ENCODE measurements at places on chromosomes 13 and 19.

DNA sequence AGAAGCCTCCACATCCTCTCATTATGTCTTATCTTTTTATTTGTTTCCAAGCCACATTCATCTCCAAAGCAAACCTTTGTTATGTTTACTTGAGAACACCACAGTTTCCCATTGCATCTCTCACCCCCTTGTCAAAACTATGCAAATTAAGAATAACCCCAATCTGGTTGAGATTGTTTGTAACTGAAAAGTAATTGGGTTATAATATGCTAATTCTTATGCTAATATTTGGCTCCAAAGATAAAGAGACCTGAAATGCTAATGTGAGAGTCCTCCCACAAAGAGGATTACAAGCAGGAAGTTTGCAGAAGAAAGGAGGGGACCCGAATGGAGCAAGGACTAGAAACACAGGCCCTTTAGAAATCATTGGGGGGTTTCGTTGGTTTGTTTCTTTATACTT, 92.9 kb upstream of the UBL3 start:
- DNase-seq: no peak

DNA sequence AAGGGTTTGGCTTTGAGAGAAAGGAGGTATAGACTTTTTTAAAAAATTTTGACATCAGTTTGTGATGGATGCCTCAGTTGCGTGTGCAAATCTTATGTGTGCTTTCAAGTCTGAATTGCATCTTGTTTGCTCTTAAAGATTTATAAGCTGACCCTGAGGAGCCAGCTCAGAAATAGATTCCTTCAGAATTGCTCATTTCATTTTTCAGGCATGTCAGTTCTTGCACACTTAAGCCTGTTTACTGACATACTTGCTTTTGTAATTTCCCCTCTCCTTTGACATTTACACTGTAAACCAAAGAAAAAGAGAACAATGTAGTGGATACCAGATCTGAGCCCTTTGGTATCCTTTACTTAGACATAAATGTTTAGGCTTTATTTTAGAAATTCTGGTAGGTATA, 87.6 kb downstream of the RNF17 start:
- DNase-seq: no peak

- no peak for DNase-seq
Measured at GRCh38 chr13:73549717-73550116, 490.9 kb downstream of the KLF5 start.

- no peak for DNase-seq
Measured at GRCh38 chr13:76229281-76229680, 593.2 kb downstream of the LMO7 start.

- no peak for DNase-seq
Measured at GRCh38 chr13:85665286-85665685, 133.9 kb downstream of the SLITRK6 start.

GRCh38 chr13:46717275-46717674, 79.7 kb downstream of the ESD start:
- DNase-seq: no peak

GRCh38 chr19:8835446-8835845, 3.3 kb downstream of the MBD3L1 start:
- DNase-seq: no peak

- no peak for DNase-seq
Measured at GRCh38 chr13:109933476-109933875, 147.1 kb upstream of the IRS2 start.

DNA sequence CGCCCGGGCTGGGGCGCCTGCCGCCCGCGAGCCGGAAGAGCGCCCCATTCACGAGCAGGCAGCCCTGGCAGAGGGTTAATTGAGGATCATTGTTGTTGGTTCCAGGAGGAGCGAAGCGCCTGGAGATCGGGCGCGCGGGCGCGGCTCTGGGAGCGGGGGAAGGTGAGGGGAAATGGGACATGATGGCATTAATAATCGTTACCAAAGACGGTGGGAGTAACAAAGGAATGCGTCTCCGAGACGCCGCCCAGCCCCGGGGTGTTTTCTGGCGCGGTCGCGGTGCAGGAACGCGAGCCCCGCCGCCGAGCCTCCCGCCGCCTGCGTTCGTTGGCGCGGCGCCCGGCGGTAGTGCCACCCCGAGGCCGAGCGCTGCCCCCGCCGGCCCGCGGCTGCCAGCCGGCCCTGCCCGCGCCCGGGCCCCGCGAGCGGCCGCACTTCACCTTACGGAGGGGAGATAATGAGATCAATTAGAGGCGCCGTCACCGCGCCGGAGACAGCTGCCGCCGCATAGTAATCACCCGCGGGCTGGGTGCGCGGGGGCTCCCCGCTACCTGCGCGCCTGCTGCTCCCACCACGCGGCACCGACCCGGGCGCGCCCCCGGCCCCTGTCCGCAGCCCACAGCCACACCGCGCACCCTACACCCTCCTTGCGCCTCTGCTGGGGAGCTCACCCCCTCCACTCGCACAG, 2.8 kb downstream of the ZNF536 start:
- DNase-seq: no peak

GRCh38 chr13:39822437-39822836, 167.0 kb downstream of the COG6 start:
- DNase-seq: no peak

Measured in NCI-H1417 (cell line).